Stimulated activated CD4-positive, alpha-beta T cell treated with anti-CD3 and anti-CD28 coated beads, Interleukin-12 subunit alpha, Interleukin-12 subunit beta, amount 100 ng/mL, for 24 hours (primary cell): ENCODE measurements at places on chromosomes 11 and 22.

DNA sequence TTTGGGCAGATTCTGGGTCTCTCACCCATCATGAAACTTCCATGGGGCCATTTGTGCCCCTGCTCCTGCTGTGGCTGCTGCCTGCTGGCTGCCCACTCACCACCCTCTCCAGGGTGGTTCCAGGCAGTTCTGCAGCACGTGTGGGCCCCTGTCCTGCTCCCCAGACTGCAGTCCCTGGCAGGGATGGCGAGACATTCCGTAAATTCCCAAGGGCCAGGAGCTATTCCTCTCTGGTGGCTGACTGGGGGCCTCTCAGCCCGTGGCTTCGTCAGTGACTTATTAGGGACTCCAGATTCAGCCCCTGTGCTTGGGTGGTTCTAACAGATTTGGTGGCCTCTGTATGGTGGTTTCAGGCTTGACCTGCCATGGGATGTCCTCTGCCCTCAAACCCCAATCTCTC, 3.9 kb upstream of the SLC22A8 start:
- no peak for DNase-seq

GRCh38 chr11:116984186-116984585, 114.0 kb downstream of the SIK3 start:
- DNase-seq: no peak

- DNase-seq: no peak
Observed at GRCh38 chr11:94959179-94959578, 14.2 kb downstream of the CWC15 start.

- DNase-seq: no peak
Observed at GRCh38 chr11:28521075-28521474, 412.9 kb downstream of the METTL15 start.

DNA sequence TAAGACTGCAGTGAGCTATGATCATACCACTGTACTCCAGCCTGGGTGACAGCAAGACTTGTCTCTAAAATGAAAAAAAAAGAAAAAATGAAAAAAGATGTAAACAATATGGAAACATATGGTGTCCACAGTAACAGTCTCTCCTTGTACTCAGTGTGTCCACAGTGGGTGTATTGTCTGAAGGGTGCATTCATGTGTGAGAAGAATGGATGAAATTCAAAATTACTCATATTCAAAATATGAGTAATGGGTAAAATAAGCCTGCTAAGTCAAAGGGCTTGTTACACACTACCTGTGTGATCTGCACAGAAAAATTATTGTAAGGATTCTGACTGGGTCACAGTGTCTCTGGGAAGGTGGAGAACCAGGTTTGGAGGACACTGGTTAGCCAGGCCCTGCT, 26.9 kb downstream of the PPFIA1 start:
- DNase-seq: no peak

DNA sequence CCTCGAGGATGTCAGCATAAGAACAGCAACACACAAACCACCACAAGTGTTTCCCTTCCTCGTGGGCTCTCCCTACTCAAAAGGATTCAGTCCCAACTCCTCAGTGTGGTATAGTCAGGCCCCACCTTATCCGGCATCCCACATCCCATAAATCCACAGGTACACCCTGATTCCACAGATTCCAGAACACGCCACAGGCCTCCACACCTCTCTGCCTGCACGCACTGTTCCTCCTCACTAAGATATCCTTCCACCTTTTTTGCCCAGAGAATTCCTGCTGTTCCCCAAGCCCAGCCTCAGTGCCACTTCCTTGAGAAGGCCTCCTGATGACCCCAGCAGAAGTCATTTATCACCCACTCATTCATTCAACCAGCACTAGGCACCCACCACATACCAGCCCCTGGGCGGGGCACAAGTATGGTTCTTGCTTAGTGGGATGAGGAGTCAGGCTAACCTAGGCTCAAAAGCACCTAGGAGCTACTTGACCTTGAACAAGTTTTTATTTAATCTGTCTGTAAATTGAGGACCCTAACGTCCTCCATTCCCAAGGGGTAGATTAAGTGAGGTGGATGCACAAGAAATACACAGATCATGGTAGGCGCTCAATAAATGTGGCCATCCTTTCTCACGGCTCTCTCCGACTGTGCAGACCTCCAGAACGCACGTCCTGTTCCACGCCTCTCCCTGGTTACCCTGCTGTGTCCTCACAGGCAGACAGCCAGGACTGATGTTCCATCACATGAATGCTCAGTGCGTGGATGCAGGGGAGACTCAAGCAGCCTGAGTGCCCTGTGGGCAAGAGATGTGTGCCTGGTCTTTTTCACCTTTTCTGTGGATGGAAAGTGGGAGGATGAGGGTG, 2.1 kb upstream of the KCNJ4 start:
- DNase-seq: no peak

DNA sequence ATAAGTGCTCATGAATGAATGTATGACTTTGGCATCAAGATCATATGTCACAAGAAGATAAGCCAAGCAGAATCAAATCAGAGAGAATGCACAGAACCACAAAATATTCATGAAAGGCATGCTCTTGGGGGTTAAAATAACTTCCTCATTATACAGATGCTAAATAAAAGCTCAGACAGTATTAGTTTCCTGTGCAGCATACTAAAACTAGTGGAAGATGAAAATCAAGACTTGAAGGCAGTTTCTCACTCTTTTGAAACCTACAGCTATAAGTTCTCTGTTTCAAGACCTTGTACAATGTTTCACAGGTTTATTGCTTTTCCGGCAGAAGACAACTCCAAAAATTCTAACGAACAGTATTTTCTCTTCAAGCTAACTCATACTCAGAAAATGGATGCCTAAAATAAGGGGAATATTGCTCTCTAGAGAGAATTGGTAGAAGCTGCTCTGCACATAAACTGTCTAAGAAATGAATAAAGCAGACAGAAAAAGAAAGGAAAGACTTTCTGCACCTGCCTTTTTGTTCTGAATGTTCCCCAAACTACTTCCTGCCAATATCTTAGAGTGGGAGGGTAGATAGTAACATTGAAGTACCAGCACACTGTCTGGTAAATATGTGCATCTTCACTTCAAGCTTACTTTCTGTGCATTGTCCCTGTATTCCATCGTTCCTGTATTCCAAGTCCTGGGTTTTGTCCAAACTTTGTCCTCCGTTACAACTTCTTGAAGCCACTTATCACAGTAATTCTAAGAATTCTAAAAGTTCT, 639.4 kb upstream of the FAT3 start:
- no peak for DNase-seq

- no peak for DNase-seq
Observed at GRCh38 chr11:115990004-115990447, 485.8 kb upstream of the CADM1 start.

DNA sequence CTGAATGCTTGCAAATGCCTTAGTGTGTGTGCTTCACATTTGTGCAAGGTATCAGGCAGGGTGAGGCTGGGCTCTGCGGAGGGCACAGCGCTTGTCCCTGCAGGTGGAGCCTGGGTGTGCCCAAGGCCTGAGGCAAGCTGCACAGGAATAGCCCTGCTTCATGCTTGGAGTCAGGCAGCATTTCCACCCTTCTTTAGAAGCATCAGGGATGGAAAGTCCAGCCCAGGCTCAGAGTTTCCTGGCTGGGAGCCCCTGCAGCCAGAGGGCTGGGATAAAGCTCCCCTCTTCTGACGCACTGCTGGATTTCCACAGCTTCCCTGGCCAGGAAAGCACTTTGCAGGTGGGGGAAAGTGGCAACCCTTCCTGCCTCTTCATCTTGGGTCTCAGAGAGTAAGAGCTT, 63.4 kb downstream of the GALNT18 start:
- no peak for DNase-seq

DNA sequence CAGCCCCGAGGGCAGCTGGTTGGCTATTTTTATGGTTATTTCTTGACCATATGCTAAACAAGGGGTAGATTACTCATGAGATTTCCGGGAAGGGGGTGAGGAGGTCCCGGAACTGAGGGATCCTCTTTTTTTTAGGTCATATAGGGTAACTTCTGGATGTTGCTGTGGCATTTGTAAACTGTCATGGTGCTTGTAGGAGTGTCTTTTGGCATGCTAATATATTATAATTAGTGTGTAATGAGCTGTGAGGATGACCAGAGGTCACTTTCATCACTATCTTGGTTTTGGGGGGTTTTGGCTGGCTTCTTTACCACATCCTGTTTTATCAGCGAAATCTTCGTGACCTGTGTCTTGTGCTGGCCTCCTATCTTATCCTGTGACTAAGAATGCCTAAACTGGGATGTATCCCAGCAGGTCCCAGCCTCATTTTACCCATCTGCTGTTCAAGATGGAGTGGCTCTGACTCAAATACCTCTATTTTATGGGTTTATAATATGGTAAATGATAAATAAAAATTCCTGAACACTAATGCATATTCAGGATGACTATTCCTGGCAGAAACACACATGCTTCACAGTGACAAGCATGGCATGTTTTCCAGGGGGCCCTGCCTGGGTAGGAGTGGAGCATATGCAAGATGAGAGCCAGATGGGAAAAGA, 11.2 kb downstream of the KREMEN1 start:
- DNase-seq: no peak

DNA sequence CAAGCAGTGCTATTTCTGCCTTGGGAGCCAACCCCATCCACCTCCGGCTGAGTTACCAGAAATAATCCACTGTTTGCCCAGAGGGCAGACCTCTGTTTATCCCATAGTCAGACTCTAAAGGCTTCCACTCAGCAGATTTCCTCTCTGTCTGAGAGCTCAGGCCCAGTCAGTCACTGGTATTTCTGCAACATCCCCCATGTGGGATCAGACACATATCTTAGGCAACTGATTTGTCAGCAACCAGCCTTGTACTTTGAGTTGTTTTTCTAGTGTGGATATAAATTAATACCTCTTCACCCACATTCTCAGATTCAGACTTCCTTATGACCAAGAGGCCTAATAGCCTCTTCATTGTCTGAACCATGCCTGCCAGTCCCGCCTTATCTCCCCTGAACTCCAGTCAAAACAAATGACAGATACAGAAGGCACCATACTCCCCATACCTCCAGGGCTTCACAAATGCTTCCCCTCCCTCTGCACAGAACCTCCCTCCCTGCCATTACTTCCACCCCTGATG, 193.6 kb downstream of the FAM76B start:
- DNase-seq: no peak

- DNase-seq: no peak
Observed at GRCh38 chr22:48945621-48946458, 881.8 kb downstream of the BRD1 start.

DNA sequence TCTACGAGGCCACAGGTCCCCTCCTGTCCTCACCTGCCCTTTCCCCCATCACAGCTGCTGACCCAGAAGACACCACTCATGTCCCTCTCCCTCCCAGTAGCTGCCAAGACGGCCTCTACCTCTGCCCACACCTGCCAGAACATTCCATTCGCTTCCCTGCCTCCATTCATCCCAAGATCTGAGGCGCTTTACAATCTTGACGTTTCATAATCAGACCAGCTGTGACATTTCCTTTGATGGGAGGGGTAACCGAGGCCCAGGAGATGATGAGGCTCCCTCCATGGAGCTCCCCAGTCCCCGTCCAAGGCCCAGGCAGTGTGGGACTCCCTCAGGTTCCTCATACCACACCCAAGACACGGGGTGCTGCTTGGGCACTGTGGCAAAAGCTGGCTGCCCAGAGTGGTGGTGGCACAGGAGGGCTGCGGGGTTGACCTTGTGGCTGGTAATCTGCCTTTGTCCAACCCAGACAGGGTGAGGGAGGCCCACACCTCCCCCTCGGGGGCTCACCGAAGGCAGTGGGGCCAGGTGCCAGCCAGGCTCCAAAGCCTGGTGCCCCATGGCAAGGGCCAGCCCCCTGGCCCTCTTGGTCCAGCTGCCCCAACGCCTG, 17.3 kb downstream of the PHLDA2 start:
- no peak for DNase-seq

DNA sequence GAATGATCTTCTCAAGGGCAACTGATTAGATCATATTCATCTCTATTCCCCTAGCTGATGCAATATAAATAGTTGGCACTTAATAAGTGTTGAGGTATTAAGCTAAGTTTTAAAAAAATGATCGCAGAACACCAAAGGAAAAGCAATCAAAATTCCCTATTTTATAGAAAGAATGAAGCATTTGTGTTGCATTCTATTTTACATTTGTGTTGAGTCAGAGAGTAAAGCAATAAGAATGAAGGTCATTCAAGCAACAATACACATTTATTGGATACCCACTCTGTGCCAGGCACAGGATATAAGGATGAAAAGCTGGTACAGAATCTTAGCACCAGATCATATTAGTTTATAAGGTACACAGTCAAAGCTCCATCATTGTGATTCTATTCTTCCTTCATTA, 686.4 kb upstream of the CCDC90B start:
- DNase-seq: no peak

- DNase-seq: no peak
Observed at GRCh38 chr11:85822814-85823213, 11.9 kb upstream of the SYTL2 start.

DNA sequence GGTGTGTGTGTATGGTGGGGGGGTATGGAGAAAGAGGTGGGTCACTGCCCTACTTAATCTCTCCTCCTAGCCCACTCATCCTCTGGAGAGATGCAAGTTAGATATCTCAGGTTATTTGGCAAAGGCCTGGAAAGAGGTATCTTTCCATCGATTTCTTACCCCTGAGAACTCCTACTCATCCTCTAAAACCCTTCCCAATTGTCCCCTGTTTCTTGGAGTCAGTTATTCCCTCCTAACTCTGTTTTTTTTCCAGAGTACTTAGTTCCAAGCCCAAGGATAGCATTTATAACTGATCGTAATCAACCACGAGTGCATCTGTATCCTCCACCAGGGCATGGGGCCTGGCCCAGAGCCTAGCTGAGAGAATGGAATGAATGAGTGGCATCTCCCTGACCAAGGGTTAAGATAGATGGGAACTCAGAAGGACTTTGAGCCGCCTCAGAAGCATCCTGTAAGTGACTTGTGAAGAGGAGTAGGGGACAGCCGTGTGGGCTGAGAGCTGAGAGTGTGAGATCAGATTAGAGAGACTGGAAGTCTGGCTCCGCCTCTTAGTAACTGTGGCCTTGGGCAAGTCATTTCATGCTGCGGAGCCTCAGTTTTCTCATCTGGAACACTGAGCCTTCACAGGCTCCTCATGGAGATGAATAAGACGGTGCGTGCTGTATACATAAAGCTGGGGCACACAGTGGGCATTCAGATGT, 16.2 kb downstream of the CD6 start:
- DNase-seq: peak; percentile 68

DNA sequence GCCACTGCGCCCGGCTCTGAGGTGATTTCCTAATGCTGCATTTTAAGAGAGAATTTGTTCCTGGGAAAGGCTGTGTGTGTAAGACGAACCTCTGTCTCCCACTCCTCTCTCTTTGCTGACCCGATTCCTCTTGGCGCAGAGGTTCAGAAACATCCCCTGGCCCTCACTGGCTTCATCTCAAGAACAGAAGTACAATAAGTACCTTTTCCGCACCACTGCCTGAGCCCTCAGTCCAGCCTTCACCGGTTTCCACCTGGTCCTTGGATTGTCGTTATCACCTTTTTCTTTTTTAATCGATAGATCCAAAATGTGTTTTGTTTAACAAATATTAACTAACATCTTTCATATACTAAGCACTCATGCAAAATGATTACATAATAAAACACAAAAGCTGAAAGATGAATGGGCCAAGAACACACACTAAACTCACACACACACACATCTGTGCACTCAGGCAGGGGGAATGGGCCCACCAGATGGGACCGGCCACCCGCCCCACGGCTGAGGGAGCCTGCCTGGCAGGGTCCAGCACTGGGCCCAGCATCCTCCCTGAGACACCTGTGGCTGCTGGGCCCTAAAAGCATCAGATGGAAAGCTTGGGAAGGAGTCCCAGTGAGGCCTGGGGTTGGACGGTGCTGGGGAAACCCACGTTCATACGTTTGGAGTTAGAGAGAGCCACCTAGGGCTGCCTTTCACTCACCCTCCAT, 50.4 kb upstream of the A4GALT start:
- no peak for DNase-seq

GRCh38 chr22:37674951-37675929, at the start of gene LGALS1:
LGALS1 (plus strand) TSS chr22:37675636; CDS start chr22:37675703, 67 bp downstream.
- no peak for DNase-seq
